ENCODE measurements at places on chromosomes 2 and 18.

DNA sequence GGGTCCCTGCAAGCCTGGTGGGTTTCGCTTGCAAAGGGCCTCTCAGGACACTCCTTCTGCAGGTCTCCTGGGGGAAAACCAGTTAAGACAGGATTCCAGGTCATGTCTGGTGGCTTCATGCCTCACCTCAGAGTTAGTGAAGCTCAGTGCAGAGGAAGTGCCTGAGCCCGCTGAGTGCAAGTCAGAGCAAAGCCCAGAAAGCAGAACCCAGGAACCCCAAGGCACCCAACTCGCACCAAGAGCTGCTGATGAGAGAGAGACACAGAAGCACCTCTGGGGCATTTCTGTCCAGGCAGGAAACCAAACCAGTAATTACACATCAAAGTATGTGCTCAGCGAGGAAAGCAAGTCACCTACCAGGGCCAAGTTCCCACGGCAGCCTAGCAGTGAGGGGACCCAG is 78.4 kb downstream of the ARHGEF4 start:
- no peak for DNase-seq

DNA sequence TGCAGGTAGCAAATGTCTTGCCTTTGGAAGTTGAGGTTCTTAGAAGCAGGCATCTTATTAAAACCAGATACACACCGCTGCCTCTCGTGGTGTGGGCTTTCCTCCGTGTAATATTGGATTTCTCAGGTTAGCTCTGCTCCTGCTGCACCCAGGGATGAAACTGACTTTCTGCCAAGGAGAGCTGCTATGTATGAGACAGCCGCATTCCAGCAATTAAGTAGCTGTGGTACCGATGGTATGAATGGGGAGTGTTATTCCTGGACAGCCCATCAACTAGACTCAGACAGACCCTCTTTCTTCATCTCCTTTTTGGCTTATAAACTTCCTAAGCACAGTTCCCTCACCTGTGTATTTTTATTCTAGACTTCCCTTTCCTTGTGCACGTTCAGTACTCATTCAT is 6.8 kb upstream of the EHD3 start:
- no peak for DNase-seq

DNA sequence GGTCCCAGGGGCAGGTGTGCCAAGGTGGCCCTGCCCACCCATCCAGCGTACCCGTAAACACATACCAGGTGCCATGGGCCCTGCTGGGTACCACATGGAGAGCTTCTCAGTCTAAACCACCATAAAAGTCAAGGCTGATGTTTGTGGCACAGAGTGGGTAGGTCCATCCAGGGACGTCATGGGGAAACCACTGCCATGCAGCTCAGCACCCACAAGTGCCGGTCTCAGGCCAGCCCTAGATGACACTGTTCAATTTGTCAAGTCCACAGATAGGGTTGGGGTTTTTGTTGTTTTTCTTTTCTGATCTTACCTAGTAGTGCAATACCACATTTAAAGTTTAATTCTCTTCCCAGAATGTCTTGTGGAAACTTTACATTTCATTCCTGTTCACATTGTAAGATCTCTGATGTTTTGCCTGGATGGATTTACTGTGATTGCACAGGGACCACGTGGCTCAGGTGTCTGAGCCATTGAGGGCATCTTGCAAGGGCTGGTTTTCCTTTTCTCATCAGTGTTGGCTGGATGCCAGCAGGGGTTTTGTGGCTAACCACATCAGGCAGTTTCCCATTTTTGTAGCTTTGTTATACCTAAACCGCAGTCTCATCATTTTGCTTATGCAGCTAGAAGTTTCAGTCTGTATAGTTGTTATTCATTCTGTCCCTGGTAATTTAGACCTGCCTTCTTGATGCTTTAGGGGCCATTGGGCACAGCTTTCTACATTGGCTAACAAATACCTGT is 64.7 kb downstream of the STK25 start:
- DNase-seq: peak; percentile 84

DNA sequence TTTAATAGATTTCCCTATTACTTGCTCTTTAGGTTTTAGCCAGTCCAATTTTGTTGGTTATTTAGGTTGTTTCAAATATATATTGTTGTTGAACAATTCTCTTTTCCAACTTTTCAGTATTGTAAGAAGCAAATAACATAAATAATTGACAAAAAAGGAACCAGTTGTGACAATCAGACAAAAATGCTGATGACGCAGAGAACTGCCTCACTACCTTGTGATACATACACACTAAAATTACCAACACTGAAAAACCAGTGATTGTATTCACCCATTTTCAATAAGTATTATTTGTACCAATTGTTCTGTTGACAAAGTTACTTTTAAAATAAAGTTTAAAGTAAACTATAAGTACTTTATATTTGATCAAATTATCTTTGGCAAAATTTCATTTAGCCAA is 43.1 kb upstream of the NABP1 start:
- no peak for DNase-seq

GRCh38 chr2:240974771-240975572 is 23.4 kb upstream of the SNED1 start:
- peak; percentile 36 for DNase-seq

DNA sequence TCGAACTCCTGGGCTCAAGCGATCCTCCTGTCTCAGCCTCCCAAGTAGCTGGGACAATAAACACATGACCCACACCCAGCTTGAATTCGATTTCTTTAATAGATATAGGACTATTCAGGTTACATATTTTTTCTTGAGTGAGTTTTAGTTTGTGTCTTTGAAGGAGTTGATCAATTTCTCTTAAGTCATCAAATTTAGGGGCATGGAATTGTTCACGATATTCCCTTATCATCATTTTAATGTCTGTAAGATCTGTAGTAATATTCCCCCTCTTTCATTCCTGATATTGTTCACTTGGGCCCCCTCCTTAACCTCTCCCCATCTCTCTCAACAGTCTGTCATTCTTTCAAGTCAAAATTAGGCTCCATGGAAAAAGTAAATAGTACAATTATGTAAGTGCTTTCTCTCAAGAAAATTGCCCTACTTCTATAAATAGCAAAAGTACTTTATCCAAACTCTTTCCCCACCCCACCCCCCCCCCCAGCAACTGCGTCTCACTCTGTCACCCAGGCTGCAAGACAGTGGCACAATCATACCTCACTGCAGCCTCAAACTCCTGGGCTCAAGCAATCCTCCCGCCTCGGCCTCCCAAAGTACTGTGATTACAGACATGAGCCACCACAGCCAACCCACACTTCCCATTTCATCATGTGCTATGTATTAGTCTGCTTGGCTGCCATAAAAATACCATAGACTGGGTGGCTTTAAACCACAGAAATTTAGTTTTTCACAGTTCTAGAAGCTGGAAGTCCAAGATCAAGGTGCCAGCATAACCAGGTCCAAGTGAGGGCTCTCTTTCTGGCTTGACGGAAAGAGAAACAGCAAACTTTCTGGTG is 20.1 kb downstream of the WDR33 start:
- no peak for DNase-seq

DNA sequence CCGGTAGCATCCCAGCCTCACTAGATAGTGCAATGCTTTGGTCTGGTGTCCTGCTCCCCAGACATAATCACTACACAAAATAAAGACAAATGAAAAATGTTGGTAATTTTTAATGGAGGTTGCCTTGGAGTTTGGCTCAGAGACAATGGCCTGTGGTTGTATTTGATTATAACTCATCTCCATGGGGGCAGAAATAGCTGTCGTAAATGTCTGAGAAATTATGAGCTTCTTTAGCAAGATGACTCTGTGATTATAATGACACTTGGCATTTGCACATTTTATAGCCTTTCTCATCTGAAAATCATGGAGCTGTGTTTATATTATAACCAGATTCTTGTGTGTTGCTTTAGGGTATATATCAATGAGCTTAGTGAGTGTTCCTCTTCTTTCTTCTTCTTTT is 1779.7 kb upstream of the CELF4 start:
- DNase-seq: no peak

DNA sequence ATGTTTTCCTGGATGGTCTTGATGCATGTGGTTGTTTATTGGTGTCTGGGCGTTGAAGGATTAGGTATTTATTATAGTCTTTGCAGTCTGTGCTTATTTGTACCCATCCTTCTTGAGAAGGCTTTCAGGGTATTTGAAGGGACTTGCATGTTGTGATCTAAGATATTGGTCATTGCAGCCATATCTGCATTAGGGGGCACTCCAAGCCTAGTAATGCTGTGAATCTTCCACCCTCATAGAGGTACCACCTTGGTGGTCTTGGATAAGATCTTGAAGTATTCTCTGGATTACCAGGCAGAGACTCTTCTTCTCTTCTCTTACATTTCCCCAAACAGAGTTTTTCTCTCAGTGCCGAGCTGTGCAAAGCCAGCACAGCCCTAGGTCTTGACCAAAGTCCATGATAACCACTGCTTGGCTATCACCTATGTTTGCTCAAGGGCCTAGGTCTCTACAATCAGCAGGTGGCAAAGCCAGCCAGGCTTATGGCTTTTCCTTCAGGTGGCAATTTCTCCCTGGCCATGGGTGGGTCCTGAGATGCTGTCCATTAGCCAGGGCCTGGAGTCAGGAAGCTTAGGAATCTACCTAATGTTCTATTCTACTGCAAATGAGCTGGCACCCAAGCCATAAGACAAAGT is 15.4 kb upstream of the PPP1R1C start:
- DNase-seq: no peak

DNA sequence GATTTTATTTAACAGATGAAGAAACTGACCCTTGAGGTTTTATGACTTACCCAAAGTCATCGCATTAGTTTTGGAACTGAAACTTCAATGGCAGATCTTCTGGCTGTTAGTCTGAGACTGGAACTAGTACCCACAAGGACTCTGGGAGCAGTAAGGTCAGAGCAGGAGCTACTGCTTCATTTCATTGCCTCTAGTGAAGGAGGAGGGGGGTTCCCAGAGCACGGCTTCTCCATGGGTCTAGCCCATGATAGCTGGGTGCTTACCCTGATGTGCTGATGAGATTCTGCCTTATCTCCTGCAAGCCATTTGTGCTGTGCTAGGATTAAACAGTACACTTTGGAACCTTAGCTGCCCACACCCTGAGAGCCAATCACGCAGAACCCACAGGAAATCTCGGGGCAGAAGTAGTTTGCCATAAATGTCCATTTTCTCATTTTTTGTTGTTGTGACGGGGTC is 5.4 kb upstream of the RNASEH1 start:
- DNase-seq: no peak

DNA sequence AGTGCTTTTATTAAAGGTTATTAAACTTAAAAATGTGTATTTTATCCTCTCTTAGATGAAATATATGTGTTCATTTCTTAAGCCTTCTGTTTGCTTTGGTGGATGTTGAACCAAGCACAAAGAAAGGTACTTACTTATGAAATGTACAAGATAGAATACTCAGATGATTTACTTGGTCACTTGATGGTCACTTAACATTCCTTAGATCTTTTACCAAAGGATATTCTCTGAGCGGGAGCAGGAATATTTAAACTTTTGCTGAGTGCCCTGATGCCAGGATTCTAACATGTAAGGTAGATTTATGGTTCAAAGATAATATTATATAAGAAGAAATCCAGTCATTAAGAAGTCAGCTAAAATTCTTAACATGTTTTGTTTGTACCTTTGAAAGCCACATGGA is 193.5 kb upstream of the ZEB2 start:
- DNase-seq: no peak

GRCh38 chr2:224359569-224359968 is 42.3 kb downstream of the FAM124B start:
- DNase-seq: peak; percentile 5

DNA sequence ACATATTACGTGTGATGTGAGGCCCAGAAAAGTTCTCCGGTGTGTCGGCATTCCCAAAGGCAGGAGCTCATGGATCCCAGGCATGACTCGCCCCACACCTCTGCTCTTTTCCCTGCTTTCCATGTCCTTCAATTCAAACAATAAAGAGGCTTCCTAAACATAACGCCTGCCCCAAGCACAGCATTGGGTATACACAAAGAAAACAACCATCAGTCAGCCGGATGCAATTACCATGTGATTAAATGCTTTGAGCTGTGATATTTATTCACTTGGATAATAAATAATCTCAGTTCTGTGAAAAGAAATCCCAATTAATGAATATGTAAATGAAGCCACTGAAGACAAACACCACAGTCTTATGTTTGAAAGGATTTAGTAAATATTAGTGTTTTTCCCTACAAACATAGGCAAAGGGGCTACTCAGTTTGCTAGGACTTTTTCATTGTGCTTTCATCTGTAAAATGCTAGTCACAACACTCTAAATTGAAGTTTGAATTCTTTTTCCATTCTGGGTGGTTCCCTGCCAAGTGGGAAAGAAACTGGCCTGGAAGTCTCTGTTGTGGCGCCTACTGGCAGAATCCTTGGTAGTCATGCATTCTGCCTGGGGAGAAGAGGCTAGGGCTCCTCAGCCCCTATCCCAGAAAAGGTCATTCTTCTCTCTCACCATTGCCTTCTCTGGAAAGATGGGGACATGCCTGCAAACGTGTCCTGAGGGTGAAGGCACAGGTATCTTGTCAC is 144.7 kb downstream of the COL6A3 start:
- DNase-seq: no peak

GRCh38 chr2:181250691-181251090 is 206.5 kb upstream of the ITGA4 start:
- DNase-seq: no peak

DNA sequence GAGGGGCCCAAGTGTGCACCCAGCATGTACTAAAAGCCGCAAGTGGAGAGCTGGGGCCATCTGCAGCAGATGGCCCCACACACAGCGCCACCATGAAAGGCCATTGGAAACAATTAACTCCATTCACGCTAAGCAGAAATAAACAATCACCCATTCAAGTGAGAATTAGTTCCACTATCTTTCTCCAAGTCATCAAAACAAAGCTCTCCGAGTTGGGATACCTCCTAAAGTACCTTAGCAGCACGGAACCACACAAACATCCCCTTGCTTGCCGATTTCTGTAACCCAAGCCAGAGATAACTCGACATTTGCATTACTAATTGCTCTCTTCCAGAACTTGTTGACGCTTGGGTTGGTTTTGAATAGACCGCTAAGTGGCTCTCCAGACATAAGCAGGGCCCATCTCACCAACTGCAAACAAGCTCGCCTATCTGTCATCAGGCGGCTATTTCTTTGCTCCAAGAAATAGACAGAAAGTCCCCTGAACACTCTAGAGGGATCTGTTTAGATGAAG is 840.6 kb upstream of the SALL3 start:
- DNase-seq: no peak
